ENCODE measurements at places on chromosomes 16 and 17. TPM values are rescaled to one million over a fixed set of nuclear protein-coding genes. Genes with fewer than 3 reads are reported as not detected.
A peak's percentile ranks its signal among the peaks of the same experiment; 100 is the strongest.

- peak; percentile 41 for DNase-seq
Observed at GRCh38 chr17:39939588-39940419, 12.3 kb downstream of the LRRC3C start.

- no peak for DNase-seq
Observed at GRCh38 chr17:78665387-78665951, 88.3 kb upstream of the DNAH17 start.

DNA sequence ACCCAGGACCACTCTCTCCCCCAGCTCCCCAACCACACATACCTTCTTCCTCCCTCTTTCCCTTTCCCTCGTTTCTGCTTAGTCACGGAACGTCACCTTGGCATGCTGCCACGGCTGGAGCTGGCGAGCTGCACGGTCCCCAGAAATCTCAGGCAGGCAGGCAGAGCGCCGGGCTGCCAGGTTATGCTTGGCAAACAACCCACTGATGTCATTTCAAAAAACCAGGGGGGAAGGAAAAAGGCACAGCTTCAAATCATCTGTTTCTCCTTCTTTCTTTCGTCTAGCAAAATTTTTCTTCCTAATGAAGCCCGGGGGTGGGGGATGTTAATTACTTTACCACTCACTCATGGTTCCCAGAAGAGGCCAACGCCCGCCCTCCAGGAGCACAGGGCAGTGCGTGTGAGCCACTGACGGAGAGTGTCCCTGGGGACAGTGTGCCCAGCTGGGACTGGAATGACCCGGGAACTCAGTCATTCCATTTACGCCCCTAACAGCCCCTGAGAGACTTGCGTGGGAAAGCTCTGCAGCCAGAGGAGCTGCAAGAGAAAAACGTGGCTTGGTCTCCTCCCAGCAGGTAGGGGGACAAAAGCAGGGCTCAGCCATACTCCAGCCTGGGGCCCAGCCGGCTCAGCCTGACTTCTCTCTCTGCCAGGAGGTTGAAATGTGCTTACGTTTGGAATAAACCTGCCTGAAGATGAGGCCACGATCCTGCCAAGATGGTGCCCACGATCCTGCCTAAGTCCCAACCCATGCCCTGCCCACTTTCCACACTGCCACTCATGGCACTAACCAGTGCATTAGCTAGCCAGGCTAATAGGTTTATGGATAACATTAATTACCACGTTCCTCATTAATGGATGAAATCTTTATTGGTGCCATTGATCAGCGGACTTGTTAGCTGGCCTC lies 198.9 kb downstream of the ZFHX3 start:
- peak; percentile 87 for DNase-seq

OTOP2 gene
- not detected for total RNA-seq

VTN gene
- total RNA-seq = 120 TPM

Measured in heart left ventricle (tissue), 16 donors.